ENCODE measurements at places on chromosomes 1 and 21. TPM values are rescaled to one million over a fixed set of nuclear protein-coding genes. Genes with fewer than 3 reads are reported as not detected.

Gene OR10Z1
- polyA plus RNA-seq: not detected

Gene CLIC6
- not detected for polyA plus RNA-seq

Gene LCE3E
- polyA plus RNA-seq: not detected

Gene ITLN1
- not detected for polyA plus RNA-seq

Gene TMIGD3
- polyA plus RNA-seq: not detected

Gene FYB2
- polyA plus RNA-seq: not detected

Gene CERS2
- 179 TPM for polyA plus RNA-seq

Gene KCNE2
- polyA plus RNA-seq: not detected

Gene DENND2D
- 421 TPM for polyA plus RNA-seq

Gene CASQ2
- polyA plus RNA-seq: not detected

Gene ERICH3
- not detected for polyA plus RNA-seq

Gene PLEKHO1
- polyA plus RNA-seq: 33.7 TPM

Gene NEXN
- polyA plus RNA-seq: 1.4 TPM

Gene PTP4A2
- 398 TPM for polyA plus RNA-seq

Gene CYP4A22
- polyA plus RNA-seq: not detected

Gene FCMR
- 998 TPM for polyA plus RNA-seq

Gene EEIG2
- polyA plus RNA-seq: 0.72 TPM

Gene NTNG1
- not detected for polyA plus RNA-seq

Gene THEM5
- not detected for polyA plus RNA-seq

Gene TMEM269
- not detected for polyA plus RNA-seq
